ENCODE measurements at places on chromosomes 11 and 22. TPM values are rescaled to one million over a fixed set of nuclear protein-coding genes. Genes with fewer than 3 reads are reported as not detected.

Gene SLC2A11
- total RNA-seq, result 7.0 TPM

Gene C22orf31
- not detected for total RNA-seq

Gene MFRP
- total RNA-seq, result not detected

Gene TRIM49
- total RNA-seq, result not detected

Gene OR4C6
- total RNA-seq, result not detected

Gene ANO5
- 8.4 TPM for total RNA-seq

Data from thoracic aorta endothelial cell (primary cell).